ENCODE measurements at places on chromosomes 3 and 15. TPM values are rescaled to one million over a fixed set of nuclear protein-coding genes. Genes with fewer than 3 reads are reported as not detected.

- H3K27me3 ChIP-seq = no peaks in the 10 kb centered on the region
- no peaks in the 10 kb centered on the region for H3K36me3 ChIP-seq
- H3K4me3 ChIP-seq = no peak overlapping the region
- DNase-seq = no peak
Observed at GRCh38 chr15:57654153-57654852, 52.2 kb upstream of the POLR2M start.

DNA sequence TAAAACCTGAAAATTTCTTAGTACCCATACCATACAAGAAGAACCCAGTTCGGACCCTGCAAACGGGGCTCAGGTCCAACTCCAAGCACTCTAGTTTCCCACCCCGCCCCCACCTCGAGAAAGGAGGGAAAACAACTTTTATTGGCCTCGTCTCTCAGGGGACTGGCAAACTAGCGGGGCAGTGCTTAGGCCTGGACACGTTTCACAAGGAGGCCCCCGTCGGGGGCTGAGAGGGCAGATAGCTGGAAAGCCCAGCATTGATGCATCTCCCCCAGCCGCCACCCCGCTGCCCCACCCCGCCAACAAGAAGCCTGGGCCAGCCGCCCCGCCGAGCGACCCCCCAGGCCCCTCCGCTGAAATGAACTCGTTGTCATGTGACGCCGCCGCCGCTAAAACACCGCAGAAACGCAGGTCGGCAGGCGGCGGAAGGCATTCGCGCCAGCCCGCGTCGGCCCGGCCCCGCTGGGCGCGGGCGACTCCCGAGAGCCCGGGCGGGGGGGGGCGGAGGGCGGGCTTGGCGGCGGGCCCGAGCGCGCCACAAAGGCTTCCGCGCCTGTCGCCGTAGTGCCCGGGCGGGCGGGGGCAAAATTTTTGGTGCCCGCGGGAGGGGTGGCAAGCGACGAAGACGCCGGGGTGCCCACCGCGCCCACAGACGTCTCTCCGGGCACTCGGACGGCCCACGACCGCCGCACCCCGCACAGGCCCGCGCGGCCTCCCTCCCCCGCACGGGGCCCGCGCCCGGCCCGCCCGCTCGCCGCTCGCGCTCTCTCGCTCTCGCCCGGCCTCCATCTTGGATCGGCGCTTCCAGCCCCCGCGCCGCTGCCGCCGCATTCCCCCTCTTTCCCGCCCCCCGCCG is 634 bp downstream of the STAG1 start:
- DNase-seq = peak; percentile 83
- H3K4me1 ChIP-seq = peaks cover 31% of the 10 kb centered on the region
- H3K4me3 ChIP-seq = peak overlapping the region; percentile 90
- H3K27ac ChIP-seq = peak overlapping the region; percentile 94
- H3K36me3 ChIP-seq = peaks cover under 1% of the 10 kb centered on the region

DNA sequence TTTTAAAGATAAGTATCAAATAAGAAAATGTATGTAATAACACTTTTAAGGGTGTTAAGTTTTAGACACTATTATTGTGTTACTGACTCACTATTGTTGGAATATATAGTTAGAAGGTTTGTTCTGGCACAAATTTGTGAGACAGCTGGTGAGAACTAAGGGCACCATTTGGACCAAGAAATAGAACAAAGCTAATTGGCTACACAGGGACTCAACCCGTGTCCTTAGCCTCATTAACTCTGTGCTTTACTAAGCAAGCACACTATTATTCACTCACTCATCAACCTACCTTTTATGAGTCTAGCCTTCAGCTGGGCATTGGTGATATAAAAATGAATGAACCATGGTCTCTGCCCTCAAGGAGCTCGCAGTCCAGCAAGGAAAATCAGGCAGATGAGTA is 4.1 kb upstream of the UNC13C start:
- H3K4me3 ChIP-seq = no peak overlapping the region
- H3K27ac ChIP-seq = no peak overlapping the region
- peaks cover 10% of the 10 kb centered on the region for H3K4me1 ChIP-seq
- no peak for DNase-seq

GRCh38 chr3:10194328-10195071 is 29.8 kb downstream of the IRAK2 start:
- DNase-seq = no peak
- no peak overlapping the region for H3K4me3 ChIP-seq
- H3K27me3 ChIP-seq = no peaks in the 10 kb centered on the region
- no peaks in the 10 kb centered on the region for H3K36me3 ChIP-seq
- peaks cover 21% of the 10 kb centered on the region for H3K4me1 ChIP-seq

GRCh38 chr15:28260722-28261121 is 61.3 kb downstream of the HERC2 start:
- peaks cover 17% of the 10 kb centered on the region for H3K4me1 ChIP-seq
- no peak overlapping the region for H3K27ac ChIP-seq
- no peak for DNase-seq
- H3K27me3 ChIP-seq = no peaks in the 10 kb centered on the region
- H3K4me3 ChIP-seq = no peak overlapping the region

GRCh38 chr3:47421741-47422649 is 41.2 kb downstream of the PTPN23 start:
- H3K4me1 ChIP-seq = peaks cover 7% of the 10 kb centered on the region
- DNase-seq = no peak
- no peak overlapping the region for H3K4me3 ChIP-seq
- H3K36me3 ChIP-seq = peaks cover 14% of the 10 kb centered on the region

GRCh38 chr3:21795152-21795837 is 44.3 kb upstream of the ZNF385D start:
- no peak overlapping the region for H3K4me3 ChIP-seq
- no peaks in the 10 kb centered on the region for H3K27me3 ChIP-seq
- H3K36me3 ChIP-seq = no peaks in the 10 kb centered on the region
- no peak overlapping the region for H3K27ac ChIP-seq
- peaks cover 14% of the 10 kb centered on the region for H3K4me1 ChIP-seq
- no peak for DNase-seq

GRCh38 chr3:32157600-32158264 is 51.3 kb downstream of the GPD1L start:
- no peaks in the 10 kb centered on the region for H3K27me3 ChIP-seq
- DNase-seq = no peak
- H3K36me3 ChIP-seq = peaks cover 8% of the 10 kb centered on the region
- no peak overlapping the region for H3K4me3 ChIP-seq
- no peak overlapping the region for H3K27ac ChIP-seq
- peaks cover 19% of the 10 kb centered on the region for H3K4me1 ChIP-seq

DNA sequence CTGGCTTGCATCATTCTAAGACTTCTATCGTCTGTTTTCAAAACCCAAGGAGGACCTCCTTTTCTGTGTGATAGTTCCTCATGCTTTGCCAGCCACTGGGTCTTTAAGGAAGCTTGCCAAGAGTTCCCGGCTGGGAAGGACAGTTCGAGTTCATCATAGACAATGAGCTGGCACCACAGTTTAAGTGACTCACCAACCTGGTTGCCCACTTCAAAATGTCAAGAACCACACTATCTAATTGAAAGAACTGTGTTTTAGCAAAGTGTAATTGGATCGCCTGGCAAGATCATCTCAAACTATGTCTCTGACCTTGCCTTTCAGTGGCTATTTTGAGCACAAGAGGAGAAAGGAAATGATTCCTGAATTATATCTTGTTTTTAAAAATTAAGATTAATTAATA is 27.9 kb downstream of the SOX2 start:
- peaks cover under 1% of the 10 kb centered on the region for H3K27me3 ChIP-seq
- H3K36me3 ChIP-seq = no peaks in the 10 kb centered on the region
- H3K27ac ChIP-seq = no peak overlapping the region
- no peak overlapping the region for H3K4me3 ChIP-seq
- H3K4me1 ChIP-seq = peaks cover 11% of the 10 kb centered on the region

DNA sequence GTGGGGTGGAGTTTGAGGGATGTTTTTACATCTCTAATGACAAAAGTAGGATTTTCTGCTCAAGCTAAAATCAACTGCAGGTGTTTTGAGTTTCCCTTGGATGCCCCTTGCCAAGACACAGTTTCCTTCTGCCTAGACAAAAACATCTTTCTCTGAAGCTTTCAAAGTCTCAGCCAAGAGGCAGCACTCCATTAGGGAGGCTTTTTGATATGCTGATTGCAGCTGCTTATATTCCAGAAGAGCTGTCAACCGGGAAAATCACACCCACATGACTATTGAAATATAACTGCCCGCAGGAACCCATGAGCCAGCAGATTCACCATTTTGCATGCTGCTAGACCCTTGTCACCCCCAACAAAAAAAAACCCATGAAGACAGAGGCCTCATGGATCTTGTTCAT is 27.5 kb upstream of the ZNF148 start:
- H3K4me3 ChIP-seq = no peak overlapping the region
- DNase-seq = no peak
- H3K36me3 ChIP-seq = no peaks in the 10 kb centered on the region
- H3K27ac ChIP-seq = no peak overlapping the region
- peaks cover 3% of the 10 kb centered on the region for H3K27me3 ChIP-seq

SLC51A gene
- 3.7 TPM for total RNA-seq

NR2F2 gene
- total RNA-seq = 270 TPM

HTR3E gene
- not detected for total RNA-seq

Data from type B pancreatic cell (in vitro differentiated cells).